Globus pallidus (tissue), 1 donor: ENCODE measurements at places on chromosomes 4 and X.

DNA sequence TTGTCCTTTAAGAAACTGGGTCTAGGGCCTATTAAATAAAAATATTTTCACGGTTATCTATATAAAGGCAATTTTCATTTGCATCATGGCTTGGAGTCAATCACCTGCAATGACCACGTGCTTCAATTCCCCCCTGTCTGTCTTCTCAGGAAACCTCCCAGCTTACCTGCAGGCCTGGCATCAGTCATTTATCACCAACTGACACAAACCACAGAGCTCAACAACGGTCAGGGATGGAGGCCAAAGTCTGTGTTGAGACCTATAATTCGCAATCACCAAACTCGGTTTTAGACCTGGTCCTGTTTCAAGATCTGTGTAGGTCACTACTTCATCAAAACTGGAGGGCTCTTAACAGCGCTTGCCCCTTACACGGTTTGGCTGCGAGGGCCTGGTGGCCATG, 1.9 kb downstream of the SLC9A7 start:
- DNase-seq: no peak

DNA sequence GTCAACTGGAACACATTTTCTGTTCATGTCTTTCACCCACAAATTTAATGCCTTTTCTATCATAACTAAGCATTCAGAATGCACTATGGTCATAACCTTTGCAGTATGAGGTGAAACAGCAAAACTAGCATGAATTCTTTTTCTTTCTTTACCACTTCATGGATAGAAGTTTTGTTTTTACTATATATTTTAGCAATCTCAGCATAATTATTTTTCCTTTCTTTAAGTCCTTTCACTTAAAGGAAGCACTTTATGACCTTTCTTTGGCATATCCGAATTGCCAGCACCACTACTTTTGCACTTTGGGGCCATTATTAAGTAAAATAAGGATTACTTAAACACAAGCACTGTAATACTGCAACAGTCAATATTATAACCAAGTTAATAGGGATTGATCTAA, 115.1 kb upstream of the DKK2 start:
- DNase-seq: no peak

- DNase-seq: no peak
These were observed 662 bp downstream of the APBB2 start for GRCh38 chr4:41213625-41214135.

DNA sequence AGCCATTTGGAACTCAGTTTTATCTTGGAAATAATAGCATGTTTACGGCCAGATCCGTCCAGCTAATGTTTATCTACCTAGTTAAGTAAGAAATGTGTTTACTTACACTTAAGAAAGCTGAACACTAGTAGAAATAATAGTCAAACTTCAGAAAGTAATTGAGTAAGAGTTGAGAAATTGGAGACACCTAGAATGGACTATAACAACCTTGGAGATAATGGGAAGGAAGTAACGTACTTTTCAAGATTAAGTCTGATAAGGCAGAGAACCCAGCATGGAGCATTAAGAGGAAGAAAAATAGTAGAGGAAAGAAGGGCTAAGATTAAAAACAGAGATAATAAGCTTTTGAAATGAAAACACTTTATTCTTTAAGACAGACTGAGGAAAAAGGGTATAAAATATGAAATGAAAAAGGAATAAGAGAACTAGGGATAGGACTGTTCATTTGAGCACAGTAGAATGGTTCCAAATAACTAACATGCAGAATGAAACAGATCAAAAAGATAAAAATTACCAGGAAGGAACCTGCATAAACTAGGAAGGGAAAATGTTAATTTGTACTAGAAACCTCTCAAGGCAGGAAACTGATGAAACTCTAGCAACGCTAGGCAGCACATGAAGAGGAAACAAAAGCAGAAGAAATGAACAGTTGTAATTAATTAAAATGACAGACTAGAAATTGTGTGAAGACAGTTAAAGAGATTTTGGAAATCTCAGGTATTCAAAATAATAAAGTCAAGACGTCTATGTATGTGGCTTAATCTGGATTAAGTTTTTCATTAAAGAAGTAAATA, 71.7 kb downstream of the FBXW7 start:
- DNase-seq: no peak

DNA sequence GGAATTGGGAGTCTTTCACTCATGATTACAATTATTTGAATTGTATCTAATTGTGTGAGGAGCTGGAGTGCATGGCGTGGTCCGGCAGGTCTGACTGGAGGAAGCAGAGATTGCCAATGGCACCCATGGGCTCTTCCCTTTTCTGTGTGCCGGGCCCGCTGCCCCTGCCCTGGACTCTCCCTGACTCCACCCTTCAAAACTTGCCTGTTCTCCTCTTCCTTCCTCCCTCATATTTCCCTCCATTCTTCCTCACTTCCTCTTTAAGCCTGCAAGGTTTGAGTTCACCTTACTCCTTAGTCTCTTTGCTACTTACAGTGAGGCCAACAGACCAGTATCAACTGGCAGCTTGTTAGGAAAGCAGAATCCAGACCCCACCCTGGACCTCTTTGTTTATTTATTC, 6.5 kb upstream of the STBD1 start:
- no peak for DNase-seq

DNA sequence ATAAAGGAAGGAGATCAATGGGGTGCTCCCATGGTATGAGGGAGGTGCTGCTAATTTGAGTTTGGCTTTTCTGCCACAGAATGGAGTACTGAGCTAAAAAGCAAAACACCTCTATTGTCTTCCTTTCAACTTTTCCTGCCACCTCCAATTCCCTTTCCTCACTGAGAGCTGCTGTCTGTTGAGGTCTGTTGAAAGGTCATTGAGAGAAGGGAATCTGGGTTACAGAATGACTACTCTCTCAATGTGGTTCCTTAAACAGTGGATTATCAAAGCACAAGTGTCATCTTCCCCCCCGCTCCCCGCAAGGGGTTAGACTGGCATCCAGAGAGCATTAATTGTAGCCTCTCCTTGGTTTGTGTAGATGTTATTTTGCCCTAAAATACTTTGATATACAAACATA, 10.7 kb downstream of the USP9X start:
- DNase-seq: no peak

- DNase-seq: no peak
These were observed 57.1 kb upstream of the NKAP start for GRCh38 chrX:120000490-120001246.

GRCh38 chrX:56812515-56813105, 83.6 kb downstream of the NBDY start:
- DNase-seq: no peak

DNA sequence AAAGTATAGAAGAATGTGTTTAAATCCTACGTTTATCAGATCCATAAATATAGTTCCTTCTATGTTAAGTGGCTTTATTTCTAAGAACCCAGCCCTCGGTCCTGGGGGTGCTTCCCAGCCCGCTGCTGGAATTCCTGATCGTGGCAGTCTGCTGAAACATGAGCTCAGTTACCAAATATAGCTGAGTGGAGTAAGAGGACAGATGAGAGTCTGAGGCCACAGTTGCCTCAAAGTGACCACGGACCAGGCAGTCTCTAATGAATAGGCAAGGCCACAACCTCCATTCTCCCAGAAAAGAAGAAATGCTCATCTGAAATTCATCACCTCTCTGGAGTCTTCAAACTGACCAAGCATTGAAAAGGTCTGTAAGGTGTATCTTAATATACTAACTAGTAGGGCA, at the start of gene PALLD:
Gene PALLD, plus strand, starts transcription at position 219 of the 400 bp plus-strand sequence.
- DNase-seq: no peak

GRCh38 chr4:6929812-6930464, 20.3 kb downstream of the TBC1D14 start:
- DNase-seq: no peak

DNA sequence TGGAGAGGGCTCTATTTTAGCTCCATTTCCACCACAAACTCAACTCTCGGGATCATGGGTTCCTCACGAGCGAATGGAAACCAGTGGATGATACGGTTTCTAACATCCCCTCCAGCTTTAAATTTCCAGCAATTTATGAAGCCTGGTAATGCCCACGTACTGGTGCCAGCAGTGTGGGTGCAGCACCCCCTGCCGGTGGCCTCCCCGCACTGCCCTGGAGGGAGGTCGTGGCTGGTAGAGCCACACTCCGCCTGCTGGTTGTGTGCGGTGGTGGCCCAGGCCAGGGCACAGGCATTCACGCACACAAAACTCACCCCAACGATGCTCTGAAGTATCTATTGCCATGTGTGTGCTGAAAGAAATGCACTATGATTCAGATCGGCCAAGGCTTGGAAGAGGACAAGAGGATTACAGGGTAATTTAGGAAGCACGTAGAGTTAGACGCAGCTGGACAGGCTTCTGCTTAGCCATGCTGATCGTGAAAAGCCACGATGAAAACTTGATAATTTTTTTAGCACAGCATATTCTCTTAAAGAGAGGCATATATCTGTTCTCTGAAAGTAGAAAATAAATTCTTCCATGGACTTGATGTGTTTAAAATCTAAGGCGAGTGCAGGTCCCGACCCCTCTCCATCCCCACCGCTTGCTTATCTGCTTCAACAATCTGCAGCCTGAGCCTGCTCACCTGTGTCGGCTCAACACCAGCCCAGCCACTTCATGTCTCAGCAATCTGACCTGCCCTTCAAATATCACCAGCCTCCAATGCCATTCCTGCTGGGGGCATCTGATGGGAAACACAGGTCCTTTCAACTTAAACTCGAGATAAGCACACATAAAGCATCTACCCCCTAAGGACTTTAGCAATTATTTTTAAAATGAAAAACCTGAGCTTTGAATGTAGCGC, 59.1 kb downstream of the SCD5 start:
- DNase-seq: peak; percentile 67

GRCh38 chr4:186027405-186027804, 41.6 kb upstream of the TLR3 start:
- no peak for DNase-seq

GRCh38 chr4:175271010-175271630, 353.0 kb downstream of the ADAM29 start:
- no peak for DNase-seq

DNA sequence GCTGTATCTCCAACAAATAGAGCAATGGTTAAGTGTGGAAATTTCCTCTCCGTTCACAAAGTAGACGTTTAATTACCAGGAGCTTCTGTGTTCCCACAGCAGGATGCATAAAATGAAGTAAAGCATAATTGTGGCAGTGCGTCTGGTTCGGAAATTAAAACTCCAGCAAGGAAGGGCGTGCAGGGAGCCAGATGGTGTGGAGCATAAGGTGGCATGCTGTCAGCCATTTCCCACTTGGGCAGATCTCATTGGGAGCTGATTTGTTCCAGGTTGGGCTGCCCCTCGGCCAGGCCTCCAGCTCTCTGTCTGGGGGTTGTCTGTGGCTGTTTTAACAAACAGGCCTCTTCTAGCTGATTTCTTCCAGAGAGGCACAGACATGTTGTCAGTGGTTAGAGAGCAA, 182.1 kb upstream of the CLNK start:
- DNase-seq: no peak

- DNase-seq: peak; percentile 1
These were observed 433.6 kb downstream of the MAGEB5 start for GRCh38 chrX:26649534-26649933.

DNA sequence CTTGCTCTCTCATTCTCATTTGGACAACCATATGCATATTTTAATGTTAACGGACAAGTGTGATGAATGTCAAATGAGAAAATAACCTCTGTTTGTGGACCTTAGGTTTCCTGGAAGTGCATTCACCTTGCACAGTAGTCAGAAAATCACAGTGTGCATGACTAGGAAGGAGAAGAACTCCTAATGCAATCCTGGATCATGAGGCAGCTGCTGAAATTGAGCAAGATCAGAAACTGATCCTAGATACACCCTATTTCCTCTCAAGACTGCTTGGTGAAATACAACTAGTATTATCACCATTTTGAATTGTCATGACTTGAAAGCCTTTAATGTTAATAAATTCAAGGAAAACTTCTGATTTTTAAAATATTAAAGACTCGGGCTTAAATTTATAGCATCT, 1148.9 kb downstream of the STIM2 start:
- no peak for DNase-seq

DNA sequence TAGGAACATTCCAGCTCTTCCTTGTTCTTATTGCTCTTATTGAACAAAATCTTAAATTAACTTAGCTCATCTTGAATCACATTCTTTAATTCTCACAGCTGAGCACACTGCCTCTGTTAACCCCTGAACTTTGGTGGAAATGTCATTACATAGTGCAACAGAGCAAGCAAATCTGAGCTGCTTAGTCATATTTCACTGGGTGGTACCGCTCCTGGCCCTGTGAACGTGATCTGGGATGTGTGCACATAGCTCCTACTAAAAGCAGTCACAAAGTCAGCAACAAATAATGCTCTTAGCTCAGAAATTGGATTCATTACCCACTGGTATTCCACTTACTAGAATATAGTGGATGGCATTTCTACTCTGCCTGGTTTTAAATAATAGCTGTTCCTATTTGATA, 27.9 kb downstream of the ARHGEF6 start:
- no peak for DNase-seq
